ENCODE measurements at places on chromosomes 11 and 22. TPM values are rescaled to one million over a fixed set of nuclear protein-coding genes. Genes with fewer than 3 reads are reported as not detected.

- DNase-seq, result no peak
These were observed 25.6 kb downstream of the PTPN5 start for GRCh38 chr11:18766015-18766414.

DNA sequence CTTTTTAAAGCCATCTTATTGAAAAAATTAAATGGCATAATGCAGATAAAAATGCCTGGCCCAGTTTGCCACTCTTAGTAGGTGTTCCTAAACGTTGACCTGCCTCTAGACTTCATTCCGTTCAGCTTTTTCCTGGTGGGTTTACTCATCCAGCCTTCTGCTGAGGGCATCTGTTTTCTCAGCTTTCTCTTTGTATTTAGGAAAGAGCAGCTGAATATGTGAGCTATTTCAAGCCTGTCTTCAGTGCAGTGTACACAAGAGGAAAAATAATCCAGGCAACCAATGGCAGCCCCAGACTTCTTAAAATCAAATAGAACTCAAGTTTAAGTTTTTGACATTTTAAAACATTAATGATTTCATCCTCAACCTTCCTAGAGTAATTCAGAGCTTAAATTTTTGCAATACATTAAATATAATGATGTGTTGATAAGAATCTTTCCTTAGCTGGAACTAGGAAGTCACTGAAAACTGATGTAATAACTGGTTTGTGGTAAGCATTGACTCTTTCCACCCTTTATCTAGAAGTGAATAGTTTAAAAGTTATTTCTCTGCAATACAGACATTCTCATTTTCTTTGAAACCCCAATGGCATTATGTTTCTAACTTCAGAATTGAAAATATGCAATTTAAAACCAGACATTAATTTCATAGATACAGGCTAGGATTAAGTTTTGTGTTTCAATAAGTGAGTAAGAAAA lies 165.4 kb downstream of the AASDHPPT start:
- no peak for DNase-seq

- DNase-seq, result no peak
These were observed 11.6 kb downstream of the LRRC32 start for GRCh38 chr11:76658651-76659650.

CLMP gene
- 3.2 TPM for total RNA-seq

C1QTNF4 gene
- total RNA-seq, result 86.2 TPM
